Suppressor macrophage (primary cell): ENCODE measurements at places on chromosomes 12 and 14.

- DNase-seq: peak; percentile 98
Measured at GRCh38 chr12:54560374-54560858, 11.0 kb downstream of the PDE1B start.

GRCh38 chr12:9651265-9651729 lies 18.2 kb upstream of the CLEC2D start:
- DNase-seq: no peak

DNA sequence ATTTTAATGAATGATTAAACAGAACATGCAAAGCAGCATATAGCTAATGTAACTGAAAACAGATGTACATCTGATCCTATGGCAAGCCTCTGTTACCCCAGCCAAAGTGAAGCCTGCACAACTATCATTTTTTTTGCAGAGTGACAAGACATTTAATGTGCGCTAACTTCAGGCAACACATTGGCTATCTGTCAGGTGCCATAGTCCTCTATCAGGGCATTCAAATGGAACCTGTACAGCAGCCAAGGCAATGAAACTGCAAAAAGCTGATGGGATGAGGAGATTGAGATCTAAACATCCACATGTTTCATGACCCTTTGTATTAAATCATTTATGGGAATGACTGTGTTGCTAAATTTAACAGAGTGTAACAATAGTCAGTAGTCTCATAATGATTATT lies 1088.5 kb upstream of the TMEM132C start:
- DNase-seq: no peak

GRCh38 chr12:43198608-43199007 lies 353.4 kb downstream of the ADAMTS20 start:
- no peak for DNase-seq

DNA sequence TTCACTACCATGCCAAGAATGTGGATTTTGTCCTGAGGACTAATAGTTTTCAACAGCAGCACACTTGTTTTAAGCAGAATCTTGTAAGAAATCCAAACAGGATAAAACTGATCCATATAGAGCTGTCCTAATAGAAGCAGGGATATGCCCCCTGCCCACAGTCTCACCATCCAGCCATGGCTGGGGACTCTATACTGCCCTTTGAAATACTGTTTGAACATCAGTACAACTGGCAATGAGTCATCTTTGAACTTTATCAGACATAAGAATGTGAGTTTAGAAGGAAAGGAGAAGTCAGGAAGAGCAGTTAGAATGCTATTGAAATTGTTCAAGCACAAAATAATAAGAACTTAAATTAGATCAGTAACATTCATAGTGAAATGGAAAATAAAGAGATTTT lies 3.8 kb upstream of the C12orf42 start:
- DNase-seq: no peak

DNA sequence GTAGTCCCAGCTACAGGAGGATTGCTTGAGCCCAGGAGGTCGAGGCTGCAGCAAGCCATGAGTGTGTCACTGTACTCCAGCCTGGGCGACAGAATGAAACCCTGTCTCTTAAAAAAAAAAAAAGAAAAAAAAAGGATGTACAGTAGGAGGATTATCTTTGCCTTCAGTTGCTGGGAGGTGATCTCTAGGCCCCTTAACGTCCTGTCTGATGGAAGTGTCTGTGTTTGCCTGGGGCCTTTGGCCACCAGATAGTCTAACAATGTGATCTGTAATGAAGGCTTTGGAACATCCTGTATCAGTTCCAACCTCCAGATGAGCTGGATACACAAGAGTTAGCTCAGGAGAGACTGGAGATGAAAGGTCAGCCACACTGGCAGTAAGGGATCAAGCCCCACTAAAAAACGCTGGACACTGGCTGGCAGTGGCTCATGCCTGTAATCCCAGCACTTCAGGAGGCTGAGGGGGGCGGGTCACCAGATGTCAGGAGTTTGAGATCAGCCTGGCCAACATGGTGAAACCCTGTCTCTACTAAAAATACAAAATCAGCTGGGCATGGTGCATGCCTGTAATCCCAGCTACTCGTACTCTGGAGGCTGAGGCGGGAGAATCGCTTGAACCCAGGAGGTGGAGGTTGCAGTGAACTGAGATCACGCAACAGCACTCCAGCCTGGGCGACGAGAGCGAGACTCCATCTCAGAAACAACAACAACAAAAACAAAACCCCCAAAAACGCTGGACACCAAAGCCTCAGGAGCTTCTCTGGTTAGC lies 19.0 kb upstream of the HNF1A start:
- DNase-seq: no peak

GRCh38 chr12:10227648-10228047 lies 15.0 kb downstream of the GABARAPL1 start:
- no peak for DNase-seq

DNA sequence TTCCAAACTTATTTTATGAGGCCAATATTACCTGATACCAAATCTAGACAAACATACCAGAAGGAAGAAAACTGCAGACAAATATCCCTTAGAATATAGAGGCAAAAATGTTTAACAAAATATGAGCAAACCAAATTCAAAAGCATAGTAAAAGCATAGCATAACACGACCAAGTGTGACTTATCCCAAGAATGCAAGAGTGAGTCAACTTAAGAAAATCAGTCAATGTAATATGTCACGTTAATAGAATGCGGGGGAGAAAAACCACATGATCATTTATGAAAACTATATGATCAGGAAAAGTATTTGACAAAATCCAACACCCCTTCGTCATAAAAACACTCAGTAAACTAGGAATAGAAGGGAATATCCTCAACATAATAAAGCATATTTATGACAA lies 217.3 kb downstream of the ADGRD1 start:
- DNase-seq: no peak

- no peak for DNase-seq
Measured at GRCh38 chr12:12506496-12506890, 56.2 kb downstream of the DUSP16 start.

DNA sequence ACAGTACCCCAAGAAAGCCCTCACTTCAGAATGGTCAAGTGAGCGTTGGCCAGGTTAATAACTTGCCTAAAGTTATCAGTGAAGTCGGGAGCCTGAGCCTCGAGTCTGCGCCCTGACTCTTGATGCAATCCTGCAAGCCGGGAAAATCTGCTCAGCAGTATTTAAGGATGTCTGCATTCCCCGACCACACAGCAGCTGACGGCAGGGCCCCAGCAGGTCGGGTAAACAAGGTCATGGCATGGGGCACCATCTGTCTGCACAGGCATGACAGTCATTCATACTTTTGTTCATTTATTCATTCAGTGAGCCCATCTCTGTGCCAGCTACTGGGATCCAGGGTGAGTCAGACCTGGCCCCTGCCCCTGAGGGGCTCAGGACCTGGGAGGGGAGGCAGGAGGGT lies 11.1 kb downstream of the ABCB9 start:
- DNase-seq: no peak
